ENCODE measurements at places on chromosomes 16 and 17.

GRCh38 chr16:28556914-28557320, 3.2 kb downstream of the SGF29 start:
- DNase-seq: no peak

- DNase-seq: no peak
These were observed 6.4 kb upstream of the ATP2A3 start for GRCh38 chr17:3970668-3971067.

GRCh38 chr17:67853703-67854102, 28.4 kb downstream of the BPTF start:
- DNase-seq: no peak

DNA sequence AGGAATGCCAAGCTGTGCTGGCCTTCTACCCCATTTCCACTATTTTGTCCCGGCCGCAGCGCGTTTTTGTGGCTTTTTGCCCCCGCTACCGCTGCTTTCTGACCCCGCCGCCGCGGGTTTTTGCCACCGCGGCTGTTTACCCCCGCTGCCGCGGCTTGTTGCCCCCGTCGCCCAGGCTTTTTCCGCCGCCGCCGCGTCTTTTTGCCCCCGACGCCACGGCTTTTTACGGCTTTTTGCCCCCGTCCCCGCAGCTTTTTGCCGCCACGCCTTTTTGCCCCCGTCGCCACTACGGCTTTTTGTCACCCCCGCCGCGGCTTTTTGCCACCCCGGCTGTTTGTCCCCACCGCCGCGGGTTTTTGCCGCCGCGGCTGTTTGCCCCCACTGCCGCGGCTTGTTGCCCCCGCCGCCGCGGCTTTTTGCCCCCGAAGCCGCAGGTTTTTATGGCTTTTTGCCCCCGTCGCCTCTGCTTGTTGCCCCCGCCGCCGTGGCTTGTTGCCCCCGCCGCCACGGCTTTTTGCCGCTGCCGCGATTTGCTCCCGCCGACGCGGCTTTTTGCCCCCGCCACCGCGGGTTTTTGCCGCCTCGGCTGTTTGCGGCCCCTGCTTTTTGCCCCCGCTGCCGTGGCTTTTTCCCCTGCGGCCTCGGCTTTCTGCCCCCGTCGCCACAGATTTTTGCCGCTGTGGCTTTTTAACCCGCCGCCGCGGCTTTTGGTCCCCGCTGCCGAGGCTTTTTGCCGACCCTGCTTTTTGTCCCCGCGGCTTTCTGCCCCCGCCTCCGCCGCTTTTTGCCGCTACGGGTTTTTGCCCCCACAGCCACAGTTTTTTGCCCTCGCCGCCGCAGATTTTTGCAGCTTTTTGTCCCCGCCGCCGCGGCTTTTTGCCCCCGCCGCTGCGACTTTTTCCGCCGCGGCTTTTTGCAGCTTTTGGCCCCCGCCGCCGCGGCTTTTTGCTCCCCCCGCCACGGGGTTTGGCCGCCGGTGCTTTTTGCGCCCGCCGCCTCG, 520.4 kb upstream of the WSB1 start:
- no peak for DNase-seq

GRCh38 chr16:82040296-82040695, 5.2 kb downstream of the HSD17B2 start:
- DNase-seq: no peak

GRCh38 chr16:48492133-48492532, 106.9 kb upstream of the SIAH1 start:
- no peak for DNase-seq

GRCh38 chr16:78813661-78814311, 714.3 kb downstream of the WWOX start:
- no peak for DNase-seq

- DNase-seq: no peak
These were observed 13.2 kb upstream of the ARL2BP start for GRCh38 chr16:57231821-57232350.

DNA sequence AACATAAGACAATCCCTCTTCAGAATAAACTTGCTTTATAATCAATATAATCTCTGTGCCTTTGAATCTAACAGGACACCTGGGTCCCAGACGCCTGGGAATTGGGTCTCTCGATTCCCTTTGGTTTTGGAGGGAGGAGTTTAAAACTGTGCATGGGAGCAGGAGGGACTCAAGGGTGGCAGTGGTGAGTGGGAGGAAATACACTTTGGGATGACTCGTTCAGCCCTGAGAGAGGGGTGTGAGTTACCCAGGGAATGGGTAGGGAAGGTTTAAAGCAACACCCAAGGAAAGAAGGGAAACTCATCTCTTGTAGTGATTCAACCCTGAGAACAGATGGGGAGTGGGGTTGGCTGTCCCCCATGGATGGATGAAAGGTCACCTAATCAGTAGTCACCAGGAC, 1.6 kb downstream of the RANGRF start:
- DNase-seq: no peak

GRCh38 chr17:11384131-11384530, 143.1 kb downstream of the SHISA6 start:
- DNase-seq: no peak

- DNase-seq: no peak
These were observed 47.7 kb upstream of the ZNF750 start for GRCh38 chr17:82887255-82888164.

GRCh38 chr17:43200127-43200526, 11.5 kb upstream of the TMEM106A start:
- DNase-seq: no peak

DNA sequence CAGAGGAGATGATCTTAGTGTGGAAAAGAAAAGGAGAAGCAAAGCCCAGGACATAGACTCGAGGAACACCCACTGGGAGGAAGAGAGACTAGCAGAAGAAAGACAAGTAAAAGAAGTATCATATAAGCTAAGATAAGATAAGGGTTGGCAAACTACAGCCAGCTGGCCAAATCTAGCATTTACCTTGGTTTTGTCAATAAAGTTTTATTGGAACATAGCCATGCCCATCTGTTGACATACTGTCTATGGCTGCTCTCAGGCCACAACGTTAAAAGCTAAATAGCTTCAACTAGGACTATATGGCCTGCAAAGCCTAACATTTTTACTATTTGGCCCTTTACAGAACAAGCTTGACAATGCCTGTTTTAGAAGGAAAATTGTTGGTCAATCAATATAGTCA, 166.4 kb upstream of the AXIN2 start:
- DNase-seq: no peak

DNA sequence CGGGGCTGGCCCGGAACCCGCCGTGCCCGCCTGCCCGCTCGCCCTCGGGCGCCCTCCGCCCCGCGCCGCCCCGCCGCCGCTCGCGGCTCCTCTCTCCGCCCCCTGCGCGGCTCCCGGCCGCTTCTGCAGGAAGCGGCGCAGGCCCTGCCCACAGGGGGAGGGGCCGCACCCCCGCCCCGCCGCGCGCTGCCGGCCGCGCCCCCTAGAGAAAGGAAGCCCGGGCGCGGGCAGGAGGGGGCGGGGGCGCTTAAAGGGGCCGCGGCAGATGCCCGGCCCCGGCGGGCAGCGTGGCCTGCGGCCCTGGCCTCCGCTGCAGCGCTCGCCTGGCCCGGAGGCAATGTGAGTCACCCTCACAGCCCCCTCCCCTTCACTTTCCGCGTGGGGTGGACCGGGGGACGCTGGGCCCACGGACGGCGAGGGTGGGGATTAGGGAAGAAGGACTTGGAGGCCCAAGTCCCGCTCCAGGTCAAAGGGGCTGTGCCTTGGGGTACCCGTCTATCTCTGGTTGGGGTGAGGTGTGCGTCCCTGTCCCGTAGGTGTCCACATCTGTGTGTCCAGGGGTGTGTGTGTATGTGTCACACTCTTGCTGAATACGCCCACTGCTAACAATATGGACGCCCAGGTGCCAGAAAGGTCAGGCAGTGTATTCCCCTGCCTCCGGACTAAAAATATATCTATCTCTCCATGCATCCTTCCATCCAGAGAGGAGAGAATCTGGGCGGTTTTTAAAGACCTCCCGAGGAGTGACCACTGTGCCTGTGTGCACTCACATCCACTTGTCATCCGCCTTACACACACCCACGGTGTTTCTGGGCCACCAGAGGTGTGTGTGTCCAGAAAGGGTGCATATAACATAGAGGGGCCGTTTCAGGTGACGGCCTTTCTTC, at the start of gene GIT1:
Gene GIT1, minus strand, starts transcription at position 125 of the 887 bp plus-strand sequence. CDS start 270 bp downstream, outside the sequence.
- peak; percentile 82 for DNase-seq

DNA sequence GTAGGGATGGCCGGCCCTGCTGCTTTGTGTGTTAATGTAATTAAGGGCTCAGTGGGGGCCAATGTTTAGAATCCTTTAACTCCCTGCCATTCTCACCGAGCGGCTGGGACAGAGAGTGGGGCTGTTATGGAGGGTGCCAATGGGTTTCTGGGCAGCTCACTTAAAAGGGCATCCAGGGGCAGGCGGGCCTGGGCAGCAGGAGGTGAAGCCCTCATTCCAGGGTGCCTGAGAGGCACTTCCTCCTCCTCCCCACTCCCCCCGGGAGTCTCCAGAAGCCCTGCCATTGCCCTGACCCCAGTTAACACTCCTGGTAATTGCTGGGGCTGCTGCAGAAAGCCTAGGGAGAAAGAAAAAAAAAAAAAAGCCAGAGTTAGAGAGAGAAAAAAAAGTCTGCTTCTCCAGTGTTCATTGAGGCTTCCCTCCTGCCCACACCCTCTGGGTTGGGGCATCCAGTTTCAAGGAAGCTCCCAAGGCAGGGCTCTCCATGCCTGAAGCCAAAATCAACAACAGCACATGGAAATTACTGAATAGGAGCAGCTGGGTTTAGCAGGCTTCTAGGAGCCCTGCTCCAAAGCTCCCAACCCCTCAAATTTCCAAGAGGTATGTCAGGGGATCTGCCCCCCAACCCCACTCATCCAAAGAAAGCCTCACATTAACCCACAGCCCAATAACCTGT, 28.0 kb downstream of the CUEDC1 start:
- peak; percentile 49 for DNase-seq

DNA sequence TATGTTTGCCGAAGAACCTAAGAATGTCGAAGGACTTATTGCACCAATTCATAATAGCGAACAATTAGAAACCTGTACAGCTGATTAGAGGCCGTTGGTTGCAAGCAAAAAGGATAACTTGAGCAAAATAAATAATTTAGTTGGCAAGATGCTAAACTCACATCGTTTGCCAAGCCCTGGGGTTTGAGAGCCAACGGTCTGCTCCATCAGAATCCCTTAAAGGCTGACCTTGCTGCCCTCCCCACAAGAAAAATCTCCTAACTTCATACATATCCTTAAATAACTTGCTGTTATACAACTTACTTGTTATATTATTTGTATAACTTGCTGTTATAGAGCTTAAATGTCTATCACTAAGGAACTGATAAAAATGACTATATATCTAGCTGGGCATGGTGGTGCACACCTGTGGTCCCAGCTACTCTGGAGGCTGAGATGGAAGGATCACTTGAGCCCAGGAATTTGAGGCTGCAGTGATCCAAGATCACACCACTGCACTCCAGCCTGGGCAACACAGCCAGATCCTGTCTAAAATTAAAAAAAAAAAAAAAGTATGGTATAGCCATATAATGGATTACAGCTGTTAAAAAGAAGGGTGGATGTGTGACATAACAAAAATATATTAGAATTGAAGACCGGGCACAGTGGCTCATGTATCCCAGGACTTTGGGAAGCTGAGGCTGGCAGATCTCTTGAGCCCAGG, 1.9 kb upstream of the TRIM37 start:
- no peak for DNase-seq

DNA sequence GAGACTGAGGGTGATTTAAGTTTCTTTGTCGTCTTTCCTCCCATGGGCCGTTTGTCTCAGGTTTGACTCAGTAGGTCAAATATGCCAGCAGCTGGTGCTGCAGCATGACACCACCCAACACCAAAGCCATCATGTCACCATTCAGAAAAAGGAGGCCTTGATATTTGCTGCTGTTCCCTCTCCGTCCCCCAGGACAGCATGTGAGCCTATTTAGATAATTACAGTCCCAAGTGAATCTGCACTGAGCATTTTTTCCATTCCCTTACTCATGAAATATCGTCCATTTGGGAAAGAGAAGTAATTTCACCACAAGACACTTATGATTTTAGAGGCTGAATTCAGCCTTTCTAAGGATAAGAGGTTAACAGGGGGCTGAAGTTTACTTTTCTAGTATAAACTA, 62.2 kb upstream of the ADORA2B start:
- DNase-seq: no peak

GRCh38 chr16:86337138-86337537, 173.2 kb upstream of the FOXF1 start:
- no peak for DNase-seq

- DNase-seq: no peak
These were observed 410.9 kb upstream of the SOX9 start for GRCh38 chr17:71709946-71710345.

- no peak for DNase-seq
These were observed 18.2 kb downstream of the PAFAH1B1 start for GRCh38 chr17:2611627-2612026.

GRCh38 chr17:58913552-58913951, 157.9 kb downstream of the PPM1E start:
- no peak for DNase-seq

DNA sequence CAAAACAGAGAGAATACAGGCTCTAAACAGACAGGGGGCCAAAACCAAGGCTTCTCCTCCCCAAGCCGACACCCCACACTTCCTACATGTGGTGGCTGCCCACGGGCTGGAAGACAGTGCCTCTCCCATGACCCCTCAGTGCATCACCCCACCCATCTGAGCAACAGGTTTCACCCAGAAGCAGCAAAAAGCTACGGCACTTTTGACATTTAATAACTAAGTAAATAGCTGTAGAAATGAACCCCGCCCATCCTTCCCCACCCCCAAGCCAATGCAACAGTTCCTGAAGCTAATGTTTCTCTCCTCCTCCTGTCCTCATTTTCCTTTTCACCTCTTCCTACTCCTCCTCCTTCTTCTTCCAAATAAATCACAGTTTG, 9.9 kb upstream of the SOX9 start:
- no peak for DNase-seq

- DNase-seq: no peak
These were observed 161.2 kb upstream of the IRX3 start for GRCh38 chr16:54447576-54448440.

GRCh38 chr16:1206326-1206725, 18.7 kb downstream of the TPSG1 start:
- DNase-seq: no peak

GRCh38 chr17:43528988-43529814, 16.9 kb downstream of the ETV4 start:
- no peak for DNase-seq

DNA sequence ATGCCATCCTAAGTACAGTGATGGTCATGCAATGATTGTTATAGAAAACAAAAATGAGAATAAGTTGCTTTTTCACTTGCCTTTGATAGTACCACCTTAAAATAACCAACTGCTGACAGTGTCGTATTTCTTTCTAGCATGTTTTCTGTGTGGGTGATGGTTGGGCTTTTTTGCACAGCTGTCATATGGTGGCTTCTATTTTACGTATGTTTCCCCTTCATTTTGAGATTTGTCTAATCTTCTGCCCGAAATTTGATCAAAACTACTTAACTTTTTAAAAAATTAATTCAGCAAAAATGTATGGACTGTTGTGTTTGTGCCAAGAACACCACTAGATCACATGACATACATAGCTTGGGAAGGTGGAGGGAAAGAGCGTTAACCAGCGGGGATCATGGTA, 90.7 kb downstream of the CLEC16A start:
- DNase-seq: no peak

GRCh38 chr17:10513299-10514067, 4.9 kb downstream of the MYH1 start:
- DNase-seq: no peak

GRCh38 chr17:51585514-51586104, 325.3 kb downstream of the UTP18 start:
- no peak for DNase-seq
